ENCODE measurements at places on chromosomes 6 and 20. TPM values are rescaled to one million over a fixed set of nuclear protein-coding genes. Genes with fewer than 3 reads are reported as not detected.
A peak's percentile ranks its signal among the peaks of the same experiment; 100 is the strongest.

The CTCFL gene
- total RNA-seq: not detected

The TMEM74B gene
- 8.9 TPM for total RNA-seq

The MYB gene
- 14.5 TPM for total RNA-seq

The FYN gene
- total RNA-seq: 13.9 TPM

The TAAR6 gene
- not detected for total RNA-seq

The TBPL1 gene
- 15.3 TPM for total RNA-seq

The MOXD1 gene
- total RNA-seq: not detected

The LHFPL5 gene
- 0.16 TPM for total RNA-seq

The FRMD1 gene
- not detected for total RNA-seq

The ADGRF1 gene
- total RNA-seq: 9.1 TPM

The TRIM10 gene
- 2.1 TPM for total RNA-seq

The CAGE1 gene
- total RNA-seq: 0.16 TPM

DNA sequence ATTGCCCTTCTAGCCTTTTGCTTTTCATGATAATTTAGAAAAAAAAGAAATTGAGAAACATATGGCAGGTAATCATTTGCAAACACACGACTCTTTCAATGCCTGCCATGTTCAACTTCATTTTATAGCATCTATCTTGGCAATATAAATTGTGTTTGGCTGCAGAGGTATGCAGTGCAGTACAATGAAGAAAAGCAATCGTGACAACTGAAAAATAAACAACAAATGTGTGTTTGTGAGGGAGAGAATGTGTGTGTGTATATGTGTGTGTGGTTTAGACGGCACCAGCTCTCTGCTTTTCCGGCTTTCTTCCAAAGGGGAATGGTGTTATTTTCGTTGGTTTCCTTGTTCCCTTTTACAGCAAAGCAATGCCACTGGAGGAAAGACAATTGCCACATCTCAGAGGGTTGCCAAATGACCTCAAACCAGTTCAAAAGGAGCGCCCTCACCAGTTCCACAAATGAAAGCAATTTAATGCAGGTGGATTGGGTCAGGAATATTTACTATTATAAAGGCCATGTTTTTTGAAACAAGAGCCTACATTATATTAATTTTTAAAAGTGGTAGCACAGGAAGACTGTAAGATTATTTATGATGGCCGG lies 587.2 kb downstream of the PRKN start:
- no peak for DNase-seq

GRCh38 chr6:52964318-52964717 lies 30.8 kb downstream of the GSTA4 start:
- no peak for DNase-seq

GRCh38 chr6:11613858-11614257 lies 76.3 kb downstream of the TMEM170B start:
- peak; percentile 40 for DNase-seq

DNA sequence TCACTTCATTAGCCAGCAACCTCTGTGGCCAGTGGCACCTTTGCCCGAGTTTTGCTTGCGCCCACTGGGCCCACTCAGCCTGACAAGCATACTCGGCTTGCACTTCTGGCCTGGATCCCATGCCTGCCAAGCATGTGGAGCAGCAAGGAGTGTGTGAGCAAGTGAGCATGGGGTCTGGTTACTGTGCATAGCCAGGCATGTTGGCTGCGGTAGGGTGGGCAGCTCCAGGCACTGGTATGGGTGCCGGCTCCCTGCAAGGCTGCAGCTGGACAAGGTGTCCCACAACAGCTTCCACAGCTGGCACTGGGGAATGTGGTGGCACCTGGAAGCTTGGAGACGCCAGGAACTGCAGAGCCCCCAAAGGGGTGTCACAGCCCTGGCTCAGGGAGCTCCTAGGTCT lies 510.0 kb downstream of the ADGRB3 start:
- no peak for DNase-seq

DNA sequence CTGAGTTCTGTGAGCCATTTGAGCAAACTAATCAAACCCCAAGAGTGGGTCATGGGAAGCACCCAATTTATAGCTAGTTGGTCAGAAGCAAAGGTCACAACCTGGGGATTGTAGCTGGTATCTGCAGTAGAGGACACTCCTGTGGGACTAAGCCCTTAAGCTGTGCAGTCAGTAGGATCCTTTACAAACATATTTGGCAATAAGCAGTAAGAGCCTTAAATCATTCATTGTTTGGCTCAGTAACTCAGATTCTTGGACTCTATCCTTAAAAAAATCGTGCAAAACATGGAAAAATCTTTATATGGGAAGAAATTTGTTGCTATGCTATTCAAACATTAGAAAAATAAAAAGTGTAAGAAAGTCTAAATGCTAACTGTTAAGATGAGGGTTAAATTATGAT lies 29.9 kb downstream of the FRK start:
- DNase-seq: no peak

DNA sequence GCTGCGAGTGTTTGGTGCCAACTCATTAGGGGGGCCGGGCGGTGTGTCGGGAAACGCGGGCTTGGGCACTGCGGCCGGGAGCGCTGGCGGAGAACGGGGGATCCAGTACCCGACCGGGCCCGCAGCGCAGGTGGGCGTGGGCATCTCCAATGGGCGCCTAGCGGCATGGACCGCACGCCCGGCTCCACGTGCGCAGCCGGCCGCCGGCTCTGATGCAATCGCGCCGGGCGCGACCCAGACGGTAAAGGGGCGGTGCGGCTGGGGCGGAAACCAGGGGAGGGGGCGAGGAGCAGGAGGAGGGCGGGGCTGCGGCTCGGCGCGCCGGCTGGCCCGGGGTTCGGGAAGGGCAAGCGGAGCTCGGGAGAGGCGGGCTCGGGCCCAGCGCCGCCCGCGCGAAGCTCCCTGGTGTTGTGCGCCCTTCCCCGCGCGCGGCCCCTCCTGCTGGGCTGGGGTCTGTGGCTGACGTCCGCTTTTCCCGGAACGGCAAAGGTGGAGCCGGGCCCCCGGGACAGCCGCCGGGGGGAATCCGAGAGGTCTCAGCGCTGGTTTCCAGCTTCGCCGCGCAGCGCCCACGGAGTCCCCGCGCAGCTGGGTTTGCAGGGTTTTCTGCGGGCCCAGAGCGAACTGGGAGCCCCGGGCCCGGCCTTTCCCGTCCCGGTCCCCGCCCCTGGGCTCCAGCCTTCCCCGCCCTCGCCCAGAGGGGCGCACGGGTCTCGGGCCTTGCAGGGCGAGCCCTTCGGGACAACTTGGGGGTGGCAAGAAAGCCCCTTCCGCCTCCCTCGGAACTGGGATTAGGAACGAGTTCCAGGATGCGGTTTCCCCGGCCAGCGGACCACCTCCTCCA lies 867 bp downstream of the MTHFD1L start:
- peak; percentile 68 for DNase-seq

DNA sequence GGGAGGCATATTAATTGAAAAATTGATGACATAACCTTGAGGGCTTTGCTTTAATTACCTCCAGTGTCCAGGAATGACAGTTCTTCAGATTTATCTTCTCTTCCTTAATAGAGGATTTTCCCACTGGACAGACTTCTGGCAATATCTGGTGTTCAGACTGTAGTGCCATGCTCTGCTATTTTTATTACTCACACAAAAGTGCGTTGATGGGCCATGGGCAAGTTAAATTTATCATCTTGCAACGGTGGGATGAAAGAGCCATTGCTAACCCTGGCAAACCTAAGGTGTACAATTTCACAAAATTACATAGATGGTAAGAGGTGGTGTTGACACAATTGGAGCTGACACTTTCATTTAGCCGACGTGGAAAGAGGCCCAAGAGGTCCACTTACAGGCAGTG lies 253.7 kb upstream of the PLCB4 start:
- no peak for DNase-seq

- DNase-seq: no peak
Observed at GRCh38 chr6:80029470-80029869, 25.0 kb downstream of the TTK start.

DNA sequence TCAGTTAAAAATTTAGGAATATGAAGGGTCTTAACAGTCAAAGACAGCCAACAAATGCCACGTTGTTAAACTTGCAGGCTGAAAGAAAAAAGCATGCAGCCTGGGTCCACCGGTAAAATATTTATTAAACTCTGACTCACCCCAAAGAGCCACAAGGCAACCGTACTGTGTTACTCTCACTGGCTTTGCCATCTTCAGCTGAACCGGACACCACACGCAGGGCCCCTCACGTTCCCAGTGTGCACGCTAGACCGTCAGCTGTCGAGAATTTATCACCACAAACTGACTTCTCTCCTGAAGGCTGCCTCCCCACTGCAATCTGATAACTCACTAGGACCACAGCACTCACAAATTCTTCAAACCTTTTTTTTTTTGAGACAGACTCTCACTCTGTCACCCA lies 30.7 kb downstream of the HUS1B start:
- DNase-seq: no peak

- DNase-seq: no peak
Observed at GRCh38 chr6:31194061-31194834, 23.8 kb upstream of the POU5F1 start.

- DNase-seq: peak; percentile 14
Observed at GRCh38 chr20:25739615-25740320, 43.1 kb upstream of the ZNF337 start.

GRCh38 chr6:161162722-161163121 lies 111.1 kb downstream of the AGPAT4 start:
- no peak for DNase-seq

GRCh38 chr20:8395956-8396355 lies 263.9 kb downstream of the PLCB1 start:
- no peak for DNase-seq

DNA sequence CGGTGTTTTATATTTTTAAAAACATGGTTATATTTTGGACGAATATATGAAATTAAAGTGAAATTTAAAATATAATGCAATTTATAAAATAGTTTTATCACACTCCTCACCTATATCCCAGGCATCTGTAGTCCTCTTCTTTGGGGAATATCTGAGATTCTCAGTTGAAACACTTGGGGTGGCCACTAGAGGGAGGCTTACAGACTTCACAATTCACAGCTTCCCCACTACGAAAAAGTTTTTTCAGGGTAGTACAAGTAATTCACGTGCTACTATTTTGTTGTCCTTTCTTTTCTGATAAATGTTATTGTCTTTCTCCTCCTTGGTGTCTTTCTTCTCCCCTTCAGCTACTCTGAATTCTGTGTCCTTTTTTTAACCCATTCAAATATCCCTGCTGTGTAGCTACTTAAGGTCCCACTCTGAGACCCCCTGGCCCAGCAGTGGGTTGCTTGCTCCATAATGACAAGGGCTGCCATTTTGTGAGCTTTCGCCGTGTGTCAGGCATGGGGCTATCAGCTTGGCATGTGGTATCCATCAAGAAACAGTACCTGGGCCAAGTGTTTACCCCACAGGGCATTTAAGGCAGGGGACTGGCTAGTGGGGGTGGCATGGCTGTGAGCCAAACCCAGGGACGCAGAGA lies 43.6 kb upstream of the PHACTR3 start:
- DNase-seq: peak; percentile 48

- DNase-seq: no peak
Observed at GRCh38 chr20:3678198-3678597, 3.6 kb downstream of the ADAM33 start.

DNA sequence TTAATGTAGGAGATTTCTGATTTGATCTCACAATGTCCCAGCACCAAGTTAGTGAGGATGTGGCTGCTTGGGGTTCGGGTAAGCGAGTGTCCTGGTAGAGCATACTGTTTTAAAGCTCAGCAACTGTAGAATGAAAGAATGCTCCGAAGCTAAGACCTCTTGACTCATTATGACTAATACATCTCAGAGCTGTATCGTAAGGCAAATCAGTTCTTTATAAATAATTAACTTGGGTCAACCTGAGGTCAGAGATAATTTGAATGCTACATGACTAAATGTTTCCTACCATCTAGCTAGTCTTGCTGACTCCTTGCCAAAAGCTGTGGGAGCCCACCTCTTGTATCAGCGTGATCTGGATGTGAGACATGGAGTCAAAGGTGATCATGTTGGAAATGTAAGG lies 128.8 kb upstream of the PDE7B start:
- DNase-seq: peak; percentile 92

GRCh38 chr6:141669141-141669540 lies 463.6 kb upstream of the GJE1 start:
- no peak for DNase-seq

- DNase-seq: no peak
Observed at GRCh38 chr6:134813146-134813545, 136.8 kb downstream of the ALDH8A1 start.

DNA sequence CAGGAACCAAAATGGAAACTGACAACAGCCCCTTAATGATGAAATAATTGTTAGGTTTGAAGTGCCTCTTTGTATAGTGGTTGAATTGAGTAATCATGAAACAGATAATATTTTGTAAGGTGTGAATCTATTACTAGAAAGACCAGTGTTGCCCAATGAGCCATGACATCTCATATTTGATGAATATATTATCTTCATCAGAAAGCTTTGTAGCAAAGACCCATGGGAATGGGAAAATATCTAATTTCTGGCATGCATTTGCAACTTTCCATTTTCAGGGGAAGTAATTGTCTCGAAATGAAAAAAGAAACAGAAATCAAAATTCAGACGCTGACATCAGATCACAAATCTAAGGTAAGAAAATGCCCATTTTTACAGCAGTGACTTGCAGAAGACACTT lies 57.3 kb upstream of the LAMP5 start:
- no peak for DNase-seq

GRCh38 chr6:137736911-137737310 lies 130.1 kb upstream of the TNFAIP3 start:
- no peak for DNase-seq

DNA sequence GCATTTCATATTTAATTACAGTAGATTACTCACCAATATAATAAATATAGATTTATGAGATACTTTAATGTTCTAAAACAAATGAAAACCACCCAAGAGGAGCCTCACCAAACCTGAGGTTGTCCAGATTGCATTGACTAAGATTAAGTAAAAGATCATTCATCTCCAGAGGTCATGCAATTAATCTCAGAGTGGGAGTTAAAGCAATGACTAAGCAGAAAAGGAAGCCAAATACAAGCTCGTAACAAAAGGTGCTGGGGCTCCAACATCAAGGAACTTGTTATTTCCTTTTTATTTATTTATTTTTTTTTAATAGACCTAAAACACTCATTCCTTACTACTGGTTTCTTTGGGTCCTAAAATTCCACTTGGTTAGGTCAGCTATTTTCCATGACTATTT lies 57.7 kb downstream of the RSPO3 start:
- no peak for DNase-seq

- no peak for DNase-seq
Observed at GRCh38 chr6:45260696-45261095, 67.4 kb upstream of the RUNX2 start.

DNA sequence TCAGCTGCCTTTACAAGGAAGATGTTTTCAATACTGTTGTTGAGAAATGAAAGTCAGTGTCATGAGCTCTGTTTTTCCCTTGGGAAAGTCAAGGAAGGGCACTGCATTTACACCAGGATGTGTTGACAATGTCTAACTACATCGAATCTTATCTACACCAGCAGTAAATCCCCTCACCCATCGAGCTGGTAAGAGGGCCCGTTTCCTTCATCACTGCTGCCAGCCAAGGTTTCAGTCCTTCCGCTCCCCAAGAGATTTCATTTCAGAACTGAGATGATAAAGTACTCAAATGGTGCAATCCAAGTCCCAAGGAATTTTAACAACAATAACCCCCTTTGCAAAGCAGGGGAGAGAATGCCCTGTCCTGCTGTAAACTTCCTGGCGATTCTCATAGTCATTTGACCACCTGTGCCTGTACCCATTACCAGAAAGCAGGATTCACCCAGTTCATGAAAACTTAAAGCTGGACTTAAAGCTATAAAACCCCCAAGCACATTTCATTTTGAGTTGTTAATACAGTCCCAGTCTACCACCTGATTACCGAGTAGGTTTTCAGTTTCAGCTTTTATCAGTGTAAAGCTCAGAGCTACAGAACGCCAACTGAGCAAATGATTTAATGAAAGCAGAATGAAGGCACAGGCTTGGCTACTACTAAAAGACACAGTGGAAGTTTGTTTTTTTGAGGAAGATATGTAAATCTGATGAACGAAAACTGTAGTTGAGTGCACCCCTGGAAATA lies 122.5 kb upstream of the TAB2 start:
- no peak for DNase-seq

GRCh38 chr6:53924277-53924676 lies 129.5 kb downstream of the LRRC1 start:
- no peak for DNase-seq

Data from HT-29 (cell line).